Astrocyte (in vitro differentiated cells and primary cell): ENCODE measurements at places on chromosomes 4 and X.

DNA sequence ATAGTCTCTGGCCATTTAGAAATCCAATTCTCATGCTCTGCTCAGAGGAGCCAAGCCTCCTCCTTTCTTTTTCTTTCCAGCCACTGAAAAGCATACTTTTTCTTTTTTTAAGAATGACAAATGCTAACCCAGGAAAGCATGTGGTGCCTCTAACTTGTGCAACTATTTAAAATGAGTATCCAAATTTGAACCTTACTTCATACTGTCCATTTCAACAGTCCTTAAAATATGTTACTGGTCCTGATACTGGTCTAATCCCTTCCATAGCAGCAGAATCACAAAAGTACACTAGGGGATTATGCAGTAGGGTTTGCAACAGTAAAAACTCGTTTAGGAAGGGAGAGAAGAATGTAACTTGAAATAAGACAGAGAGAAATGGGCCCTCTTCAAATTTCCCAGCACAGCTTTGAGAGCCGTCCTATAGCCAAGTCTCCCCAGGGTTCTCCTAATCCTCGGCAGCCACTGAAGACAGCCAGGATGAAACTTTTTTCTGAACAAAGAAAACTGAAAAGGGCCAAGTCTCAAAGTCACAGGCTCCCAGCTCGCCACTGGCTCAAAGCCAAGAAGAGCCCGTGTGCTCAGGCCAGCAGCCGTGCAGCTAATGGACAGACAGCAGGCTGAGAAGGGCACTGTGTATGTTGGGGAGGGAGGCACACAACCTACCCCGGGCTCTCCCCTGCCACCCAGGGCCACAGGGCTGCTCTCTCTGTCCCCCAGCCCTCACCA is 39.5 kb downstream of the GPC4 start:
- no peak for DNase-seq

DNA sequence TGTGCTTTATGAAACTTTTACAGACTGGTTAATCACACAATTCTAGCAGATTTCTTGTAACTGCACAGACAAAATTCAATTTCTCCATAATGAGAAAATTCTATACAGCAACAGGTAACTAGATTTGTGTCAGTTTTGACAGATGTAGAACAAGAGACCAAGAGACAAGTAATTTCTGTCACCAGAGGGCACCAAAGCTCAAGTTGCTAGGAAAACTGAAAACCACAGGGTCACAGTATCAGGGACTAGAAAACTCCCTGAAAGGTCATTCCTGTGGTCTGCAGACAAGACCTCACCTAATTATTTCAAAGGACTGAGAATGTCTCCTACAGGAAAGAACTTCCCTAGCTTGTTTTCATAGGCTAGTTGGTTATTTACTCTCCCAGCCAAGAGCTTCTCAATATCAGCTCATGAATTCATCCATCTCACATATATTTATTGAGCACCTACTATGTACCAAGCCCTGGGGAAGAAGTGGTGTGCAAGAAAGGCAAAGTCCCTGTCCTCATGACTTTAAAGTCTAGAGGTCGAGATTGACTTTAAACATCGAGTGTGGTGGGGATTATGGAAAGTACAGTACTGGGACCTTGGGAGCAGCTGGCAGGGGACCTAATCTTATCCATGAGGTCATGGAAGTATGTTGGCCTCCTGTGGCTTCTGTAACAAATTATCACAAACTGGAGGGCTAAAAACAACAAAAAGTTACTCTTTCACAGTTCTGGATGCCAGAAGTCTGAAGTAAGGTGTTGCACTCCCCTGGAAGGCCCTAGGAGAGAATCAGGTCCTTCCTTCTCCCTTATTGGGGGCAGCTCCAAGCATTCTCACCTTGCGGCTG is 47.8 kb upstream of the SETD7 start:
- DNase-seq, result peak; percentile 45

DNA sequence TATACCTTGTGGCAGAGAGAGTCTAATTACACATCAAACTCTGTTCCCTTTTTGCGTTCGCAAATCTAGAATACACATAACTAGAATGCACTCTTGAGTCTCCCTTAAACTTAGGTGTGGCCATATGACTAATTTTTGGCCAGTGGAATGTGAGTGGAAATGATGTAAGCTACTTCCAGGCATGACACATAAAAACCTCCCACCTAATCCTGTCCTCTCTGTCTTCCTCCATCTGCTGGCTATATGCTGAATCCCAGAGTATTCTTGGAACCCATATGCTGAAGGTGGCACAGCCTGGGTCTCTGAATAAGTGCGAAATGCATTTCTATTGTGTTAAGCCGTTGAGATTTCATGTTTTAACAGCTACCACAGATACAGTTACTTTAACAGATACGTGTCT is 269.9 kb upstream of the NRK start:
- DNase-seq, result peak; percentile 61

GRCh38 chr4:185139736-185140135 is 3.3 kb upstream of the SLC25A4 start:
- DNase-seq, result no peak

GRCh38 chr4:1559896-1560650 is 124.0 kb downstream of the FAM53A start:
- no peak for DNase-seq

DNA sequence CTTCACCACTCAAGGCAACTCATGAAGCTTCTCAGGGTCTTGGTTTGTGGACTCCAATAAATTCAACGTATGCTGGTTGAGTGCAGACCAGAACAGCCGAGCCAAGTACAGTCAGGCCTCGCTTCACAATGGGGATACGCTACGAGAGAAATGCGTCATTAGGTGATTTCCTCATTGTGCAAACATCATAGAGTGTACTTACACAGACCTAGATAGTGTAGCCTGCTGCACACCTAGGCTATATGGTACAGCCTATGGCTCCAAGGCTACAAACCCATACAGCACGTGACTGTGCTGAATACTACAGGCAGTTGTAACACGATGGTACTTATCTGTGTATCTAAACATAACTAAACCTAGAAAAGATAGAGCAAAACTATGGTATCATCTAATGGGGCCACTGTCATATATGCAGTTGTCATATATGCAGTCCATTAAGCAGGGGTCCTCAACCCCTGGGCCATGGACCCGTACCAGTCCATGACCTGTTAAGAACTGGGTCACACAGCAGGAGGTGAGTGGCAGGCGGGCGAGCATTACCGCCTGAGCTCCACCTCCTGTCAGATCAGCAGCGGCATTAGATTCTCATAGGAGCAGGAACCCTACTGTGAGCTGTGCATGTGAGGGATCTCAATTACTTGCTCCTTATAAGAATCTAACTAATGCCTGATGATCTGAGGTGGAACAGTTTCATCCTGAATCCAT is 31.5 kb downstream of the RTL5 start:
- DNase-seq, result no peak
